ENCODE measurements at places on chromosomes 7 and 10.

- no peak for DNase-seq
These were observed 139.2 kb upstream of the PTER start for GRCh38 chr10:16297642-16298041.

DNA sequence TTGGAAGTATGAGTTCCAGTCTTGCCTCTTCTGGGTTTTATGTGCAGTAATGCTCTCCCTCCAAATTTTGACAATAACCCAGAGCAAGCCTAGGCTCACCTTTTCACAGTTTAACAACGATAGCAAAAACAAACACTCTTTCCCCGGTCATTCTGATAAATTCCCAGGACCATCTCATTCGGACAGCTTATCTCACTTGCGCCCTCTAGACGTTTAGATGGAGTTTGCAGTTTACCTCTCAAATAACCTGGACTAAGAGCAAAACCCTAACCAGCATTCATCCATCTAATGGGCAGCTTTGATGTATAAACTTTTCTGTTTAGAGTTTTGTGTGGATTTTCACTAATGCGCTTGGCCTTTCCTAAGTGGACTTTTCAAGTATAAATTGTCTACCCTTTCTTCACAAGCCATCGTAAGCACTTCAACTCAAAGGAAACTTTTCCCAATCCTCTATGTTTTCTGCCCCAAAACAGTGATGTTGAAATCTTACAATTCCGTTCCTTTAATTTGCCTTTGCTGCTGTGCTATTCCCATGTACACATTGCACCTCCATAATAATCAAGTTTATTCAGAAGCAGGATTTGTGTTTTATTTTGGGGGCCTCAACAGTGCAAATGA is 114.9 kb downstream of the HDAC9 start:
- no peak for DNase-seq

- no peak for DNase-seq
These were observed 48.6 kb upstream of the KIF5B start for GRCh38 chr10:32104622-32105509.

GRCh38 chr10:96910488-96911395 is 78.6 kb downstream of the LCOR start:
- no peak for DNase-seq

GRCh38 chr7:6252341-6252746 is 20.1 kb downstream of the CYTH3 start:
- DNase-seq: no peak

DNA sequence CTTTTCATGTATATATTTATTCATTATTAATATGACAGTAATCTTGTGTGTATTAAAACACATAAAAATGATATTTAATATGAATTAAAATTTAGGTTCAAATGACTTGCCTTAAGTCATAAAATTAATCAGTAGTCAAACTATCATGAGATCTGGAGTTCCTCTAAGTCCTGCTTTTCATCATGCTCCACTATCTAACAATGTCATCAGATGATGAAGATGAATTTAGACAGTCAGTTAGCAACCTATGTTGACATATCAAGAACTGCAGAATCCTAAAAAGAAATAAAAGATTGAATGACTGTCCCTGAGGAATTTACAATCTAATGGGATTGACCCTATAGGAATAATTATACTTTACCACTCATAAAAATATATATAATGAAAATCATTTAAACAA is 7.1 kb downstream of the CABCOCO1 start:
- no peak for DNase-seq

Data from Peyer's patch (tissue), 4 donors.